MG63 (cell line): ENCODE measurements at places on chromosomes 1 and 21. TPM values are rescaled to one million over a fixed set of nuclear protein-coding genes. Genes with fewer than 3 reads are reported as not detected.

The UCK2 gene
- 75.8 and 130 TPM in 2 replicates for total RNA-seq

- no peak for DNase-seq
Measured at GRCh38 chr1:52955129-52955970, 28.3 kb downstream of the SCP2 start.

The DAB1 gene
- not detected in 2 replicates for total RNA-seq

- DNase-seq = no peak
Measured at GRCh38 chr1:154867841-154868605, 2.1 kb downstream of the KCNN3 start.
